ENCODE measurements at places on chromosomes 12 and 14.

DNA sequence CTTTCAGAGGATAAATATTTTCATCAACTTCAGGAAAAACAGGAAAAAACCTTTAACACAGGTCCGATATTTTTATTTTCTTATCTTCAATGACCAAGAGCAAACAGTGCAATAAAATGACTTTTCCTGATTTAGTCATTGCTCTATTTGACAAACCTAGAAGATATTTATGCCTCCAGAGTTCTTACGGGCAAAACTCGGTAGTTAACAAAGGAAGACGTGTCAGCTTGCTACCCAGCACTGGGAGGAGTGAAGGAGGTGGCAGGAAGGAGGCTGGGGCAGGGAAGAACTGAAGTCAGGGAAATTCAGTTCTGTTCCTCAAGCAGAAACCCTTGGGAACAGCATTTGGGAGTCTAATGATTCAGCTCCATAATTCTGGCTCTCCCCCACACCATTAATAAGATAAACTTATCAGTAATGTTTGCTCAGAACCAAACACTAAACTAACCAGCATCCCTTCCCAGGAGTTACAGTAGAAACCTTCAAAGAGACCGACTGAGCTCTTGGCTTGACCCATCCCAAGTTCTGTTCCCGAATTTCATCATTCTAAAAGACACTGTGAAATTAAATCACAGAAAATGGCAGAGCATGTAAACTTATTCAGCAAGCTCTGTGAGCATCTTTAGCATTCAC, 163.3 kb downstream of the APAF1 start:
- no peak for DNase-seq

GRCh38 chr12:121805171-121806008, 1.6 kb downstream of the SETD1B start:
- DNase-seq = no peak

DNA sequence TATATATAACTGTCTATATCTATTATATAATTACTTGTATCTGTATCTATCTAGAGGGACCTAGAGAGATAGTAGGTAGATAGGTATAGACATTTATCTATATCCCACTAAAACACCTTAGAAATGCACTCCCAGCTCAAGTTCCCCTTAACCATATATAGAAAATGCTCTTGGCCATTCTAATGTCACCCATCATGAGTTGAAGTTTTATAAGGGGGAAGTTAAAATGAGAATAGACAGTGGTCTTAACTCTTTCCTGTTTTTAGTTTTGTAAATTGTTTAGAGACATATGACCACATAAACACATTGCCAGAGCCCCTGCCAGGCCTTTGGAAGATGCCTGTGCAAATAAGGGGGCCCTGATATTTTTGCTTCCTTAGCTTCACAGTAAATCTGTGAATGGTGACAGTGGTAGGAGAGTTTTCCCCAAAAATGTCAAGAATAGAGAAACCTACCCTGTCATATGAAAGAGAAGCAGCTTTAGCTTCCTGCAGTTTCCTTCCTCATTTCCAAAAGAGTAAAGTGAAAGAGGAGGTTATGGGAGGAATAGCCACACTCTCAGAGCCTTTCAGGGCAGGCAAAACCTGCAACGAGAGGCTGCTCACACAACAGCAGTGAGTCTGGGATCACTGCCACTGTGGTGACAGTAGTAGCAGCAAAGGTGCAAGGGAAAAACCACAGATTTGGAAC, 45.5 kb downstream of the MGST1 start:
- DNase-seq = no peak

- no peak for DNase-seq
Observed at GRCh38 chr12:116201908-116202307, 75.6 kb downstream of the MED13L start.

- no peak for DNase-seq
Observed at GRCh38 chr14:35878272-35879150, 52.4 kb downstream of the BRMS1L start.

- DNase-seq = no peak
Observed at GRCh38 chr12:42565633-42566032, 23.9 kb downstream of the PRICKLE1 start.

GRCh38 chr14:76964695-76965094, 63.8 kb downstream of the IRF2BPL start:
- no peak for DNase-seq

DNA sequence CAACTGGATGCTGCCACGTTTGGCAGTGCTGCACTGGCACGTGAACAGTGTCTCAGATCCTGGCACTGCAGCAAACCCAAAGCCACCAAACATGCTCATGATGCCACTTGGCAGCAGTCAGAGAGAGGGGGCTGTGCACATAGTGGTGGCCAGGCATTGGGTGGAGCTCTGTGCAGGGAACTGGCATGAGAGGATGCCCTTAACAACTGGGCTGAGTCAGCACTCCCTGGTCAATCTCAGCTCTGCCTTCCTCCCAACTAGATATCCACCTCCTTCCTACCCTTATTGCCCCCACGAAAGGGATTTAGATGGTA, 37.0 kb downstream of the ZFHX2 start:
- DNase-seq = no peak

DNA sequence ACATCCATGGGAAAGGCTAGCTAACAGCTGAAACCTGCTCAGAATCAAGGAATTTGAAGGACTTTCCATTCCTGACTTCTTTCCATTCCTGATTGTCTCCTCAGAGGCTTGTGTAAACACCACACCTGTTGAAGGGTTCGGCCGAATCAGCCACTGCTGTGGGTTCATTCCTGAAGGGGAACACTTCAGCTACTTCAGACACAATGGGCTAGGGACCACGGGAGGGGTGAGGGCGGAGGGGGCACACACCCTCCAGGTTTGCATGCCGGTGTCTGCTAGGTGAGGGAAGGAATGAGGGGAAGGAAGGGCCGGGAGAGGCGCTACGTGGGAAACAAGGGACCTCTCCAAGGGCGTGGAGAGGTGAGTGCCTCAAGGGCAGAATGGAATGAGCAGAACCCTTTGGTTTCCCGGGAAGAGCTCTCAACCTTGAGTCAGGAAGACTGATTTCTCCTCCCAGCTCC, 1.3 kb downstream of the GPRC5A start:
- DNase-seq = no peak

- no peak for DNase-seq
Observed at GRCh38 chr14:68604361-68604730, 188.5 kb downstream of the ZFP36L1 start.

GRCh38 chr12:24668563-24668962, 280.3 kb downstream of the BCAT1 start:
- no peak for DNase-seq

- no peak for DNase-seq
Observed at GRCh38 chr14:99413911-99414310, 66.7 kb downstream of the SETD3 start.

DNA sequence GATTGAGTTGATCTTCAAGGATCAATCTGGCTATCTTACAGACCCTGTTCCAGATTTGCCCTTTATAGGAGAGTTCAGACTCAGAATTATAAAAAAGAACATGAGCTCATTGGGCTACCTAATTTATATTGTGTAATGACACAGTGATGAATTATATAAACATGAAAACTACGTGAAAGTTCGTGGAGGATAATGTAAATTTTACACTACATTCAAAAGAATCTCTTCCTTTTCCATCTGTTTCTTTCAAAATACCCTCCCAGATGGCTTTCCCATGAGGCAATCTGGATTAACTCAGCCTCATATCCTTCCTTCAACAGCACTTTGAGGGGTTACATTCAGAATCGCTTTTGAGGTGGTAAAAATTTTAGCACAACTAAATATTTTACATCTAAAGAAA, 129.3 kb downstream of the HMGA2 start:
- no peak for DNase-seq

DNA sequence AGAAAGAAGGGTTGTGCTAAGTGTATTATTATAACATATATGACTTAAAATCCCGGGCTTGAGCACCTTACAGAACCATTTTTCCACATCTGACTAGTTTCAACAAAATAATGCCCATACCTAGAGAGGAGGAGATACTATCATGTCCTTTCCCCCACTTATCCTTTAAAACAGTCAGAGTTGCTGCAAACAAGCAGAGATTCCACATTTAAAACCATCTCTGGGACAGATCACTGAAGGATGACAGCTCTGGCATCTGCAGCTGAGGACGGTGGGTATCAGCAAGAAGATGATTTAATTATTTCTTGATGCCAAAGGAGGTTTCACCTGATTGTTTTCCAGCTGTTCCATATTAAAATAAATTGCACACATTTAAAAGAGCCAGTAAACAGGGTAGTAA, 328.0 kb upstream of the TMTC1 start:
- DNase-seq = no peak

All from midbrain (tissue), 1 donor.